Stimulated activated effector memory CD8-positive, alpha-beta T cell treated with anti-CD3 and anti-CD28 coated beads, Interleukin-12 subunit alpha, Interleukin-12 subunit beta, amount 100 ng/mL, for 72 hours (primary cell): ENCODE measurements at places on chromosomes 13 and 19.
A peak's percentile ranks its signal among the peaks of the same experiment; 100 is the strongest.

DNA sequence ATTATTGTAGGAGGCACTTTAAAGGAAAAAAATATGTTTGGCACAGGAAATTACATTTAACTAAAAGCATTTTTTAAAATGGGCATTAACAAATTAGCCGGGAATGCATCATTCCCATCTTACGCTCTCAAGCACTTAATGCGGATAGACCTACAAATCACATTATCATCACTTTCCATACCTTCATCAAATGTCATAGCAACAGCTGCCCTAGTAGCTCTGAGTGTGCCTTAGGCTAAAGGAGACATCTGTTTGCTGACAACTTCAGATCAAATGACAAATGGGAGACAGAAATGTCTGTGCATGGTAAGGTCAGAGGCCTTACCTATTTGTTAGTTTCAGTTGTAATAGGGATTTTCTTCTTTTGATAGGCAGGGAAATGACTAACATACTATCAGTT, 773.2 kb upstream of the SLC10A2 start:
- DNase-seq, result no peak

- no peak for DNase-seq
Measured at GRCh38 chr13:28825379-28825778, 5.2 kb downstream of the MTUS2 start.

DNA sequence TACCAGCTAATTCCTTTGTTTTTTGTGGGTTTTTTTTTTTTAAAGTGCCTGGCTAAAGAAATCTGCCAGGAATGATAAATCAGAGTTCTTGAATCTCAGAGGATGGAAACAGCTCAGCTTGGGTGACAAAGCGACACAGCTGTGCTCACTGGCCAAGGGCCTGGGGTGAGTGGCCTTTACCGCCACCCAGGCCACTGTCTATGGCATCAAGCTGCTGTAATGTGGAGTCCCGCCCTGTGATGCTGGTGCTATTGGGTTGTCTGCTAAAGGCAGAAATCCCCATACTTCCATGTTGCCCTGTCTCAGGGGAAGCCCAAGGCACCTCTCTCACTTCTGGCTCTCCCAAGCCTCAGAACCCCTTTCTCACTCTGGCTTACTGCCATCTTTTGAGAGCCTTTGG, 82.6 kb upstream of the FARP1 start:
- DNase-seq, result no peak

DNA sequence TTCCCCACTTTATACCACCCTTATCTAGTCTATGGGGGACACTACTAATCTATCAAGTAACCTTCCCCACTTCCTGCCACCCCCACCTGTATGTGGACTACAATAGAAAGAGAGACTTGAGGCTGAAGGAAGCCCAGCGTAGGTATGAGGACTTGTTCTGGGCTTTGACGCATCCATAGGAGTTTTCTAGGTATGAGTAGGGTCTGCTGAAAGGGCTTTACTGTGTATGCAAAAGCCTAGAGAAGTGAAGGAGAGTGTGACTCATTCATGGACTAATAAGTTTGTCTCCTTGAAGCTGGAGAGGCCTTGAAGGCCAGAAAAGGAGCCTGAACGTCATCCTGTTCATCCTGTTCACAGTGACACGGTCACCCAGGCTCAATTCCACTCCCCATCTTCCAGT, 21.8 kb downstream of the TINCR start:
- DNase-seq, result no peak

GRCh38 chr19:49119411-49120324, at the start of gene PPFIA3:
Gene PPFIA3, plus strand, starts transcription at chr19:49119544. Its CDS starts 8,330 bp downstream, at chr19:49127874.
- peak; percentile 29 for DNase-seq

- DNase-seq, result no peak
Measured at GRCh38 chr19:18895824-18896341, at the start of gene CERS1. Gene CERS1, minus strand, starts transcription at chr19:18896158. Its CDS starts 86 bp downstream, at chr19:18896072.

- DNase-seq, result no peak
Measured at GRCh38 chr13:64347664-64348063, 2882.5 kb downstream of the PCDH9 start.

DNA sequence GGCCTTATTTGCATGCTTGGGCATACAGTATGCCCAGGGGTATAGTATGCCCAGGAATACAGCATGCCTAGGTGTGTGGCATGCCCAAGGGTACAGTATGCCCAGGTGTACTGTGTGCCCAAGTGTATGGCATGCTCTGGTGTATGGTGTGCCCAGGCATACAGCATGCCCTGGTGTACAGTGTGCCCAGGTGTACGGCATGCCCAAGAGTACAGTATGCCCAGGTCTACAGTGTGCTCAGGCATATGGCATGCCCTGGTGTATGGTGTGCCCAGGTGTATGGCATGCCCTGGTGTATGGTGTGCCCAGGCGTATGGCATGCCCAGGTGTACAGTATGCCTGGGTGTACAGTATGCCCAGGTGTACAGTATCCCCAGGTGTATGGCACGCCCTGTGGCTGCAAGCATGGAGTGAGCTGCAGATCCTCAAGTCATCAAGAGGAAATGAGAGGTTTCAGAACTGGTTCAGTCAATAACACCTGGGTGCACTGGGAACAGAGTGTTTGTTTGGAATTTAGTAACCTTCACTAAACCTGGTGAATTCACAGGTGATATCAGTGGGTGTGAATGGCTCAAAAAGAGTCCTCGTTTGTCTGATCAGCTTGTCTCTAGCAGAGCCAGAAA, 7.8 kb upstream of the C13orf42 start:
- DNase-seq, result no peak

DNA sequence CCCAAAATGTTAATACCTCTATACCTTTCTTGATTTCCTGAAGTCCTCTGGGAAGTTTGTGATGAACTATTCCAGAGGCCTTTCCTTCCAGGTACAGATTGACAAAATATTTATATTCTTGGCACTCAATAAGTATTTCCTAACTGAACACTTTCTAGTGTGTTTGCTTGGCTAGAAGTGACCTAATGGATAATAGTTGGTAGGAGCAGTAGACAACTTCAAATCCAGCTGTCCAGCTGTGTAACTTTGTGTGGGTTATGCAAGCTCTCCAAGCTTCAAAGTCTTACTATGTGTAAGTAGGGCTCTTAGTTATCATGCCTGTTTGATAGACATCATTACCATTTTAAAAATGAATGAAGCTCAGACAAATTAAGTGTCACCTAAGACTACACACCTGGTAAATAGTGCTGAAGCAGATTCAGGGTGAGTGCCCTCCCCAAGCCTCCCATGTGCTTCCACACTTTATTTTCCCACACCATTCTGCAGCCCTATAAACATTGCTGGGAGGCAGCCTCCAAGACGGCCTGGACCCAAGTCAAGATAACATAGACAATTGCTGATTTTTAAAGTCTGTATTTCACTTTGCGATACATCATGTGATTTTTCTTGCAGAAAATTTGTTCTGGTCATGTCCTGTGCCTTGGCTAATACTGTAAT, 196.6 kb downstream of the NALCN start:
- DNase-seq, result no peak

GRCh38 chr13:110914081-110914330, 863 bp downstream of the ANKRD10 start:
- no peak for DNase-seq

DNA sequence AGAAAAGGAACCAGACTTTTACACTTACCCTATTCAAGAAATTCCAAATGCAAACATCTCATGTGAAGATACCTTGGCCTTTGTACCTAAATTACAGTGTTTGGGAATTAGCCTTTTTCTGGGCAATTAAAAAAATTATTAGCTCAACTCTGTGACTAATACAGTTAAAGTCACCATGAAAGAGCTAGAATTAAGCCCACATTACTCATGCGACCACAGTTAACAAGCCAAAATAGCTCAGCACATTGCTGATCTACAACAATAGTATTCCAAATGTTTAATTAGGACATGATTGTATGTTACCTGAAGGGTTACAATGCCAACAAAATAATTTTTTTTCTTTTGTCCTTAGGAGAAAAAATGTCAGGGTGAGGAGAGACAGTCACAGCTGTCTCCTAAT, 263.6 kb upstream of the GPC6 start:
- DNase-seq, result no peak

GRCh38 chr13:79831556-79831955, 350.6 kb downstream of the NDFIP2 start:
- DNase-seq, result no peak

GRCh38 chr13:32253911-32254399, 61.2 kb downstream of the ZAR1L start:
- no peak for DNase-seq

DNA sequence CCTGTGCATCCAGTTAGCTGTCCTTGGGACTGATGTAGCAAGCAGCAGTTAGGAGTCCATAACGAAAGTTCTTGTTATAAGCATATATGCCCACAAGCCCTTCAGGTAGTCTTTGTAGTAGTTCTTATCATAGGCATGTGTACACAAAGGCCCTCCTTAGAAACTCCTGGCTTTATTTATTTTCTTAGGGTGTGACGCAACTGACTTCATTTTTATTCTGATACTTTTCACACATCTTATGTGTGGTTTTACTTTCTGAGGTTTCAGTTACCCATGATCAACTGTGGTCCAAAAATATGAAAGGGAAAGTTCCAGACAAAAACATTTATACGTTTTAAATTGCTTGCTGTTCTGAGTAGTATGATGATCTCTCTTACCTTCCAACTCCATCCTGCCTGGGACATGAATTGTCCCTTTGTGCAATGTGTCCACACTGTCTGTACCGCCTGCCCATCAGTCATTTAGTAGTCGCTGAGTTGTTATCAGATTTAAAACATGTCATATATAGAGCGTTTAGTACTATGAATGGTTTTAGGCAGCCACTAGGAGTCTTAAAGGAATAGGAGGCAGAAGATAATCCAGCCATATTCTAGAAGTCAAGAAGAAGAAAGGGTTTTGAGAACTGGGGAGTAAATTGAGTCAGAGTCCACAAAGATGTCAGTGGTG, 19.4 kb downstream of the GPC5 start:
- DNase-seq, result no peak

GRCh38 chr19:3094601-3095440, 659 bp downstream of the GNA11 start:
- no peak for DNase-seq

- no peak for DNase-seq
Measured at GRCh38 chr13:31011901-31012654, 79.6 kb downstream of the TEX26 start.

DNA sequence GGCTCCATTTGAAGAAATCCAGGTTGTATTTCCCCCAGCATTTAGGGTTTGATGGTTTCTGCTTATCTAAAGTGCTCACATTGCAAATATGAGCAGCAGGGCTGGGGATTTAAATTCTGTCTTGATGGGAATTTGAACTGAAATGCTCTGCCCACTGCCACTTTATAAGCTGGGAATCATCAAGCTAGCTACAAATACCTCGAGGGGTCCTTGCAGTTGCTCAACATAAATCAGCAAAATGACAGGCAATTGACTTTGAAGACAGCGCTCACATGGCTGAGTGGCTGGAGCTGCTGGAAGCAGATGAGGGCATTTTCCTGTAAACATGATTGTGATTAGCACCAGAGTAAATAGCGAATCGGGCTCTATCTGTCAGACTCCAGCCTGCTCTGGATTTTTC, 39.4 kb upstream of the MEDAG start:
- DNase-seq, result no peak
